NCI-H526 treated with DMSO at 0.1 percent for 48 hours (cell line): ENCODE measurements at places on chromosomes 13 and 19.

GRCh38 chr19:6587093-6587820, 3.7 kb downstream of the CD70 start:
- DNase-seq: peak; percentile 21

GRCh38 chr19:19315444-19315843, 4.9 kb downstream of the SUGP1 start:
- no peak for DNase-seq

DNA sequence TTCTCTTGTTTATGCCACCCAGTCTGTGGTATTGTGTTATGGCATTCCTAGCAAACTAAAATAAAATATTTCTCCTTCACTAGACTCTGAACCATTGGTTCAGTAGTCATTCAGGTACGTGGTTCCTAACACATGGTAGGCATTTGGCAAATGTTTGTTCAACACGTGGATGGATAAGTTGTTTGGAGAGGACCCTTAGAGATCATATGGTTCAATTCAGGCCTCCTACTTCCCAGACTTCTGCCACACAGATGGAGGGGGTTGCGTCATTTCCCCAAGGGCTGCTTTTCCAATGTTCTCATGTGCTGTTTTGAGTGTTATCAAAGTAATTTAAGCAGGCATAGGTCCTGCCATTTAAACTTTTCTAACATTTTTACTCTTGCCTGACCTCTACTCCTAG, 6.7 kb downstream of the CXCL17 start:
- no peak for DNase-seq

DNA sequence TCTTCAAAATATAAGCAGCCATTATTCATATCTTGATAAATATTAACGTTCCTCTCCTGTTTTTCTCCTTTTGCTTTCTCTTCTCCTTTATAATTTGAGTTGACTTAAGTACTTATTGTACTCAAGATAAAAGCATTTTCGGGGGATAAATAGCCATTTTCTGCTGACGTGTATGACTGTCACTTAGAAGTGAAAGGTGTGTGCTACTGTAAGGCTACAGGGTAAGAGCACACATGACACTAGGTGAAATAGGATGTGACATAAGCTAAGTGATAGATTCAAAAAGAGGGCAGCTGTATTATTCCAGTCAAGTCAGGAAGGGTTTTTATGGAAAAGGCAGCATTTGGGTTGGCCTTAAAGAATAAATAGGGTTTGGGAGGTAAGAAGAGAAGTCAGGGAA, 128.5 kb downstream of the GPC6 start:
- DNase-seq: no peak

DNA sequence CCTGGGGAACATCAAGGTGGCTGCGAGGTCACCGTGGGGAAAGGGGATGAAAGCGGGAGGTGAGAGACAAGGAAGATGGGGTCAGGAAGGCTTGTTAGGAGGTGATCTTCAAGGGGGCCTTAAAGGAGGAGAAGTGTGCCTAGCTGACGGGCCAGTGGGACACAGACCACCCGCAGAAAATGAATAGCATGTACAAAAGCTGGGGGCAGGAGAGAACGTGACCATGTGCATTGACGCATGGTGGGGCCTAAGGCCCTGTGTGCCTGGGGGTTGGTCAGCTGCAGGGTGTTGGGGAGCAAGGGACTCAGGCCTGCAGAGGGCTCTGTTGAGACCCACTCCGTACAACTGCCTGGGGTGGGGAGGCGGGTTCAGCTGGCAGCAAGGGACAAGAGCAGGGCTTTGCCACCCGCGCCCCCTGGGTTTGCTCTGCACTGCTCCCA, 5.9 kb downstream of the RAB8A start:
- DNase-seq: no peak

DNA sequence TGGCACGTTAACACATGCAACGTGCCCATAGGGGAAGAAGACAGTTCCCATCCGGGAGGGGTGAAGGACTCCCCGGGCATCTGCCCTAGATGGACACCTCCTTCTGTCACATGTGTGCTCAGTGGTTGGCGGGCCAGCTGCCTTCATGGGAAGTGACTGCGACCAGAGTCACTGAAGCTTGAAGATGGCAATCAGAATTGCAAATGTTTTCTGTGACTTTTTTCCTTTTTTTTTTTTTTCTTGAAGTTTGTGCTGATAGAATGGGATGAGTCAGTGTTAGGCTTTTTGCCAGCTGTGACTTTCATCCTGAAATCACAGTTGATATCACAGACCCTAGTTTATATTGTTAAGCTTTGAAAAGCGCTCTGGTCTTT, 109.2 kb upstream of the MCF2L start:
- peak; percentile 33 for DNase-seq

- no peak for DNase-seq
Observed at GRCh38 chr13:64538711-64539110, 2691.4 kb downstream of the PCDH9 start.

GRCh38 chr19:947707-948539, 22.1 kb downstream of the ARID3A start:
- DNase-seq: no peak

DNA sequence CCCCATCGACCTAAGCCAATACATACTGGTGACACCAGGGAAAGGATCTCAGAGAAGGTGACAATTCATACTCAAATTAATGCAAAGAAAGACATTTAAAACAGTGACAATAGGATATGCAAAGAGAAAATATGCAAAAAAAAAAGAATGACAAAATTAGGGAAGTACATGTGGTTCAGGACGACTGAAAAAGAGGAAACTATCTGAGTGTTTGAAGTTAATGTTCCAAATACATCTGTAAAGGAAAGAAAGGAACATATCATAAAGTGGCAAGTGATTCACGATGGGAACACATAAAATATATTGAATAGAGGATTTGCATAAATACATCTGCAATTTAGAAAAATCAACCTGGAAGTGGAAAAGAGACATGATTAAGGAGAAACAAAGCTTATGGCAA, 441.4 kb downstream of the SLITRK5 start:
- no peak for DNase-seq

DNA sequence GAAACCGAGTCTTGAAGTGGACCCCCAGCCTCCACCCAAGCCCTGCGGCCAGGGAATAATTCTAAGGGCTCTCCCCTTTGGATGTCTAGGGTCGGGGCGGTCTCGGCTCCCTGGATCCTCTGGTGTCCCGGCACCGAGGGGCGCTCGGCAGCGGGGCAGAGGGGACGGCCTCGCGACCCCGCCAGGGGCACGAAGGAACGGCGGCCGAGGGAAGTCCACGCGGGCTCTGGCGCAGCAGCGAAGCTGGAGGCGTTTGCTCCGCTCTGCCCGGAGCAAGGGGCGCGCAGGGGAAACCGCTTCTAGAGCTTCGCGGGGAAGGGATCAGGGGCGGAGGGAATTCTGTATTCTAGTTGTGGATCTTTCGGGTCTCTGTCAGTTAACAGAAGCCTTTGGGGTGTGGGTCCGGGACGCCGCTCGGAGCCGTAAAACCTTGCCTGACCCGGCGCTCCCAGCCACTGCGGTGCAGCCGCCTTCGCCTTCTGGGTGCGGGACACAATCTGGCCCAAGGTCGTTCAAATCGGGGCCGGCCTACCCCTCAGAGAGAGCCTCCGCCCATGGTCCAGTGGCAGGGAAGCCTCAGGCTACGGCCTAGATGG, 118.2 kb downstream of the KCNRG start:
- DNase-seq: no peak

DNA sequence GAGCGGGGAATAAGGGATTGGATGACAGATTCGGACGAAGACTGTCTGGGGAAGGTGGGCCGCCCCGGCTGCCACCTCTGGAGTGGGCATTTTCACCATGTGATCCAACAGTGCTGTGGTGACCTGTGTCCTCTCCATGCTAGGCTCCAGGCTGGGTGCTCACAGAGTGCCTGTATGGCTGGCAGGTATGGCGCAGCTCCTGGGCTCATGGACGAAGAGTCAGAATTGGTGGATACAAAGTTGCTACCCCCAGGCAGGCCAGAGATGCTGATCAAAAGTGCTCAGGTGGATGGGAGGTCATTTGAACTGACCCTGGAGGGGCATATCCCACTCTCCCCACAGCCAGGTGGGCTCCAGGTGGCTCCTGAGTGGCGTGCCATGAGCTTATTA, 111.3 kb upstream of the UQCRFS1 start:
- DNase-seq: no peak

- DNase-seq: no peak
Observed at GRCh38 chr13:21696865-21697448, 26.1 kb downstream of the FGF9 start.

DNA sequence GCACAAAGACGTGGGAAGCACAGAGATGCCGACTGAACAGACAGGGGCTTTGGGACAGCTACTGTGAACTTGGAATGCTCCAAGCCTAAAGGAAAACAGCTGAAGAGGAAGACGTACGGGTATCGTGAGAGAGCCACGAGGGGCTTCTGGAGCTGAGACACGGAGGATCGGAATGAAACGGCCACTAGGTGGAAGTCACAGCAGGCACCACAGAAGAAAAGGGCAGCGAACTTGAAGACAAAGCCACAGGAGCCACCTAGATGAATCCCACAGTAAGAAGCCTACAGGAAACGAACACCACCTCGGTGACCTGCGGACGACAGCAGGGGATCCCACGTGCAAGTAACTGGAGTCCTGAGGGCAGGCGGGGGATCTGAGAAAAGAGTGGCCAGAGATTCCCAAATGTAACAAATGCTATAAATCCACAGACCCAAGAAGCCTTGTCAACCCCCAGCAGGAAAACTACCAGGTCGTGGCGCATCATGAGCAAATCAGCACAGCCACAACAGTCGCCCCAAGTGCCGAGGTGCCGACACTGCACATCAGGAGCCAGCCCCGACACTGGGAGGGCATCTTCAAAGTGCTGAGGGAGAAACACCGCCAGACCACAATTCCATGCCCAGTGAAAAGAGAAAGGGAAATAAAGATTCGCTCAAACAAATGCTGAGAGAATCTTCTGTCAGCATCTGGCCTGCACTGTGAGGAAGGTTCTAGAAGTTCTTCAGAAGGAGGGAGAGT, 39.3 kb upstream of the ISYNA1 start:
- no peak for DNase-seq

DNA sequence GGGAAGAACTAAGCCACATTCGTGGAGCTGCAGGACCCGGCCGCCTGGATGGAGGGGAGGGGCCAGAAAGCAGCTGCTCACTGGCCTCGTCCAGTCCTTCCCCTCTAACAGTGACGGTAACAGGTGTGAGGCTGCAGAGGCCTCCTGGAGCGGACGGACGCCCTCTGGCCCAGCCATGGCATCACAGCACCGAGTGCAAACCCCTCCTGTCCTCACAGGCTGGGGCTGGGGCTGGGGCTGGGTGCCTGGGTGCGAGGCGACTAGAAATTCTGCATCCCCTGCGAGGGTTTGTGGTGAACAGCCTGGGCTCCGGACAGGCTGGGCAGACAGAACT, 3.6 kb downstream of the MICOS13 start:
- DNase-seq: no peak

DNA sequence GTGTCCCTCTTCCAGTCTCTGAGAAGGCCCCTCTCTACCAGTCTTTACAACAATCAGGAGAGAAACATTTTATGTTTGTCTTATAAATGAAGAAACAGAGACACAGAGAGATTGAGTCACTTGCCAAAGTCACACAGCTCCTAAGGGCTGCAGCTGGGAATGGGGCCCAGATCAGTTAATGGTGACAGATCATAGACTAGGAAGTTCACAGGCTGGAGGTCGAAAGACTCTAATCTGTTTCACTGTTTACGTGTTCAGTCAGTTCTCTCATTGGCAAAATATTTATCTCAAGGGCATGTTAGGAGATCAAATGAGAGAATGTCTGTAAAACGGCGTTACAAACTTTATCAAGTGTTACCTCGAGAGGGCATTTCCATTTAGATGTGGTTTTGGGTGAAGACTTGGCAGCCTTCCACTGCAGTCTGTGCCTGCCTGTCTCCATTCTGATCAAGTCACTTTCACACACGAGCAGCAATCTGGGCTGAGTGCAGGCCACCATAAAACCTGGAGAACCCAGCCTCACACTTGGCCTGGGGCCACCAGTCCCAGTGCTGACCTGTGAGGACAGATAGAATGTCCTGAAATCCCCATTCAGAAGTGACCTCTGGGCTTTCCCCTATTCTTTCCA, 65.1 kb downstream of the SIAH3 start:
- no peak for DNase-seq

- DNase-seq: no peak
Observed at GRCh38 chr13:99377641-99378040, 70.4 kb upstream of the GPR183 start.

GRCh38 chr13:67100730-67101129, 129.4 kb downstream of the PCDH9 start:
- no peak for DNase-seq

DNA sequence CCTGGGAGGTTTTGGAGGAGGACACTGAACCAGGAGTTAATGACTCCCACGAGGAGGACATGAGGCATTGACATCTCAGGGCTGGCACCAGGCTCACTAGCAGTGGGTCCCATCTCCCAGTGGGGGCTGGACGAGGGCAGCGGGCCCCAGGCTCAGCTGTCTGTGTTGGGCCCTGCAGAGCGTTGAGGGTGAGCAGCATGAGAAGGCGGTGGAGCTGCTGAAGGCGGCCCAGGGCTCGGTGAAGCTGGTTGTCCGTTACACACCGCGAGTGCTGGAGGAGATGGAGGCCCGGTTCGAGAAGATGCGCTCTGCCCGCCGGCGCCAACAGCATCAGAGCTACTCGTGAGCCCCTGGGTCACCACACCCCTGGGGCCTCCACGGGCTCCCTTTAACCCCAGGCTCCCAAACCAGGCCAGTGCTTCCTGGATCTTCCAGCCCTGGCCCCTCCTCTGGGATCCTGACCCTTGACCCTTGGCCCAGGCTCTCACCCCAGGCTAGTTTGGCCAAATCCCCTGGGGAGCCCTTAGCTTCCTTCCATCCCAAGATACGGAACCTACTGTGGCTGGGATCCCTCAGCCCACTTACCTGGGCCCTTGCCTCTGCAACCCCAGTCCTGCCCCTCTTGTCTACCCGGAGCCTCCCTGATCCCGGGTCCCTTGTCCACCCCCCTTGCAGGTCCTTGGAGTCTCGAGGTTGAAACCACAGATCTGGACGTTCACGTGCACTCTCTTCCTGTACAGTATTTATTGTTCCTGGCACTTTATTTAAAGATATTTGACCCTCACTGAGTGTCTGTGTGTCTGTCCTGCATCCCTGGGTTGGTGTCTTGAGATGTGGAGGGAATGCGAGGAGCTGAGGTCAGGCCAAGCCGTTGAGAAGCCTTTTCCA, 1.0 kb downstream of the C19orf73 start:
- DNase-seq: no peak

DNA sequence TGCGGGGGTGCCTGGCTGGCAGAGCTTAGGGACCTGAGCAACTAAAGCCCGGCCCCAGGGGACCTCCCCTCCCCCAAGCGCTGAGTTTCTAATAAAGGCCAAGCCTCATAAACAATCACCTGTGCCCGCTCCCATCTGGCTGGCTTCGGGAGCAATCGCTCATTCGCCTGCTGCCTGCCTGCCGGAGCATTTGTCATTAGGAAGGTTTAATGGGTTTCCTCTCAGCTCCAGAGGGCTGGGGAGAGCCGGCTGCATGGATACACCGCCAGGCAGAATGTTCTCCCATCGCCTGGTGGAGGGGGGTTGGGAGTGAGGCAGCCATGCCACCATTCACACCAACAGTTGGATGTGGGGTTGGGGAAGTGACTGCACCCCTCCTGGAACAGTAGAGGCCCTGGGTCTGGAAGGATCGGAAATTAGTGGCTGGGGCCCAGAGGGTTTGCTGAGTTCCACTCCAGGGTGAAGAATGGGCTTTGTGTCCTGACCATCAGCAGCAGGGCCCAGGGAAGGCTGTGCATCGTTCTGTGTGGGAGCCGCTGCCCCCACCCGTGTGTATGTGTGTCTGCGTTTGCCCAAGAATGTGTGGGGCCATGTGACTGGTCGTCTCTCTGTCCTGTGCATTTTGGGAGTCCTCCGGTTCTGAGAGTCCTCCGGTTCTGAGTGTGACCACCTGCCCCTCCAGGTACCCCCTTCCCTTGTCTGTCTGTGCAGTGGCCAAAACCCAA, 15.3 kb downstream of the PIN1 start:
- DNase-seq: no peak
